Stimulated activated CD4-positive, alpha-beta T cell treated with anti-CD3 and anti-CD28 coated beads, Interleukin-4, amount 100 ng/mL, for 48 hours (primary cell): ENCODE measurements at places on chromosomes 6 and 20.

GRCh38 chr20:51118216-51118615 is 95.3 kb upstream of the KCNG1 start:
- no peak for DNase-seq

DNA sequence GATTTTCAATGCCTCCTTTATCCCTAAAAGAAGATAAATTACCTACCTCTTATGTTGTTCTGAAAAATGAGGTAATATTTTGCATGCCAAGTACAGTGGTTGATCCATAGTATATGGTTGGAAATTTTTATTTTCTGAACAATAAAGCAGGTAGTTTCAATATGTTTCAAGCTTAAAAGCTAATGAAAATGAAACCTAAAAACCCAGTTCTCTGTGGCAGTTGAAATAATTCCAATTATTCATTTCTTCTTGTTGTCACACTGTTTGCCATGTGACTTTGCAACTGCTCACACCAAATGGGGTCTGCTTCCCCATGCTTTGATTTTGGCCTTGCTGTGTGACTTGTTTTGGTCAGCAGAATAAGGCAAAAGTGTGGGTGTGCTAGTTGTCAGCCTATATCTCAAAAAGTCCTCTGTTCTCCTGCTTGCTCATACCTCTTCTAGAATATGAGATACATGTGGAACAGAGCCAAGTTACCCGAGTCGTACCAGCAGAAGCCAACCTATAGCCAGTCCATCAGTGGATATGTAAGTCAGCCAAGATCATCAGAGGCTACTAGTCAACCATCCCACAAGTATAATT is 197.2 kb upstream of the THEMIS start:
- DNase-seq: no peak

DNA sequence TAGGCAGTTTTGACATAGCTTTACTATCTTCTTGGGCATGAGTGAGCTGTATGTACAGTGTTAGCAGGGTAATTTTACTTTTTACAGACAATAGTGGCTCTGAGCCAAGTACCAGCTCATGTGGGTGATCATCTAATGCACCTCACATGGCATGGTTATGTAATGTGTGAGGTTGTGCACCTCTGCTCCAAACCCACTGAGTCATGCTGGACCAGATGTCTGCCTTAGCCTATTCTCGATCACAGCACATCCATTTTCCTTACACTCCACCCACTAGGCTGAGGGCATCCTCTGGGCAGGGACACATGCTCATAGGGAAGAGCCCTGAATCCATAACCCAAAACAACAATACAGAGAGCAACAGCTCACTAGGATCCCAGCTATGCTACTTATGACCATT is 71.6 kb upstream of the FBXL4 start:
- DNase-seq: no peak

GRCh38 chr6:113522376-113522775 is 334.8 kb upstream of the MARCKS start:
- no peak for DNase-seq

- peak; percentile 26 for DNase-seq
These were observed 106.5 kb downstream of the ATP9A start for GRCh38 chr20:51661609-51662178.

- no peak for DNase-seq
These were observed 237.7 kb downstream of the HIVEP2 start for GRCh38 chr6:142707255-142707654.

- no peak for DNase-seq
These were observed 6.2 kb downstream of the TMEM200A start for GRCh38 chr6:130371921-130372420.

DNA sequence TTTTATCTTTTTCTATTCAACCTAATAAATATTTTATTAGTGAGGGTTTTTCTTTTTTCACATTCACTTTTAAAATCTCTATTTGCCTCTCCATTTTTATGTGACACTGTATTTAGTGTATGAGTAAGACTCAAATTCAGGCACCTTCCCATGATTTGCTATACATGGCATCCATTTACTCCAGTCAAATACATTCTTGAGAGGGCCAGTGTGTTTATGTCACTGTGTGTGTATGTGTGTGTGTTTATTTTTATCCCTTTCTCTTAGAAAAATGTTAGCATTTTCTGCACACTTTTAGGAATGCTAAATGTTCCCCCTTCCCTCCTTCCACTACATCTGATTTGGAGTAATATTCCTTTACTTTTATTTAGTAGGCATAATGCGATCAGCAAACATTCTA is 290.0 kb downstream of the PACRG start:
- no peak for DNase-seq

GRCh38 chr6:141354191-141354955 is 778.4 kb upstream of the GJE1 start:
- DNase-seq: no peak

- no peak for DNase-seq
These were observed 7.6 kb downstream of the RPS21 start for GRCh38 chr20:62394248-62395245.

GRCh38 chr6:20703049-20703448 is 168.8 kb downstream of the CDKAL1 start:
- DNase-seq: no peak

DNA sequence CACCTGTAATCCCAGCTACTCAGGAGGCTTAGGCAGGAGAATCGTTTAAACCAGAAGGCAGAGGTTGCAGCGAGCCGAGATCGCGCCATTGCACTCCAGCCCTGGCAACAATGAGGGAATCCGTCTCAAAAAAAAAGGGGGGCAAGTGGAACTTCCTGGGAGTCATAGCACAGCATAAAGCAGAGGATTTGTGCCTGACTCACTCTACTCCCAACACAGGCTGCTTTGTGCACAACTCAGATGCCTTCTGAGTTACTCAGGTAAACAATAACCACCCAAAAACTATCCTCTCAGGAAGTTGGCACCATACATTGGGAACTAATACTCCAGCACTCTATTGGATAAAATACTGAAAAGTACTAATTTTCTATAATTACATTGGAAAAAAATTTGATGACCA is 2.5 kb upstream of the TMEM244 start:
- no peak for DNase-seq

GRCh38 chr6:67030861-67031260 is 1323.8 kb upstream of the EYS start:
- no peak for DNase-seq

DNA sequence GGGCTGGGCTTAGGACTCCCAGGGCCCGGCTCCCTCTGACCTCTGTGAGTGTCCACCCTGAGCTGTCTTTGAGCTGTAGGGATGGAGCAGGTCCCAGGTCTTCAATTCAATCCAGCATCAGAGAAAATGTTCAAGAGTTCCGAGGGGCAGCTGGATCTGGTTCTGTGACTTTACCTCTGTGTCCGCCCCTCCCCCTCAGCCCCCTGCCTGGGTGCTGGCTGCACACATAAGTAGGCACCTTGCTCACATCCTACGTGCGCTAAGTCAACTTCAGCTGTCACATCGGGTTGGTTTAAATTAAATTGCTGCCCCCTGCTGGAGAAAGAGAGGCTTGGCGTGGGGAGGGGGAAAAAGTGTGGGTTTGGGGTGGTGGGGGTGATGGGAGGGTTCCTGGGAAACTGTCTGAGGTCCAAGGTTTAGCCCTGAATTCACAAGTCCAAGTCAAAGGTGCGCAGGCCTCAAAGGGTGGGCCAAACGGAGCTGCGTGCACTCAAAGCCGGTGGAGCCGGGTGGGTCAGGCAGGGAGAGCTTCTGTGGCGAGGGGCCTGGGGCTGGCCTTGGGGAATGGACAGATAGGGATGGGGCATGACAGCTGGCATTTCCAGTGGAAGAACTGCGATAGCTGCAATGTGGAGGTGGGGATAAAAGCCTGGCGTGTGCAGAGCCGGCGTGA is 3.0 kb downstream of the WFDC5 start:
- DNase-seq: no peak

DNA sequence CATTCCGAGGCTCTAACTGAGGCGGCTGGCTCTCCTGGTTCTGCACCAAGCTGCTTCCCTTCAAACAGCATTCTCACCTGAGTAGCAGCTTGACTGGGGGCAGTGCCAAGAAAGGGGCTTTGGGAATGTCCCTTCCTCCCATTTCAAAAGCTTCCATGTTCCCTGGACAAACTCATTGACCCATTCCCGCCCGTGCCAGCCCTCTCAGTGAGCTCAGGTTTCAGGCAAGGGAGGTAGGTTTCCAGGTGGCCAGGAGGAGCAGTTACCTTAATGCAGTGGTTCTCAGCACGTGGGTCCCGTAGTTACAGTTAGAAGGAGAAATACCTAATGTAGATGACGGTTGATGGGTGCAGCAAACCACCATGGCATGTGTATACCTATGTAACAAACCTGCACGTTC is 135.2 kb downstream of the ELOVL4 start:
- no peak for DNase-seq

DNA sequence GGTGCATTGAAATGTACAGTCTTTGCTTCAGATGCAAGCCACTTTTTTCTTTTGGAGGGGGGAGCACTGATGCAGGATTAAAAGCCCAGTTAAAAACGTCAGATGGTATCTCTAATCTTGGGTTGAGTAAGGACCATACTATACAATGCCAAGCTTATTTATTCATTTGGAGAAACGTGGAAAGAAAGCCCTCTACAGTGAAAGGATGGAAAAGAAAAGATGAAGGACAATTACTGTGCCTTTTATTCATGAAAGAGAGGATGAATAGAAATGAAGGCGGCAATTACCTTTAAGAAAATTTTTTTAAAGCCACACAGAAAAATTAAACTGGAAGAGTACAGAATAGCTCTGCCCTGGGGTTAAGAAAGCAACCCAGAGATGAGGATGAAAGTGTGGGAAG is 2.7 kb downstream of the B3GAT2 start:
- DNase-seq: no peak

- no peak for DNase-seq
These were observed 43.2 kb downstream of the YTHDF1 start for GRCh38 chr20:63172726-63173125.

DNA sequence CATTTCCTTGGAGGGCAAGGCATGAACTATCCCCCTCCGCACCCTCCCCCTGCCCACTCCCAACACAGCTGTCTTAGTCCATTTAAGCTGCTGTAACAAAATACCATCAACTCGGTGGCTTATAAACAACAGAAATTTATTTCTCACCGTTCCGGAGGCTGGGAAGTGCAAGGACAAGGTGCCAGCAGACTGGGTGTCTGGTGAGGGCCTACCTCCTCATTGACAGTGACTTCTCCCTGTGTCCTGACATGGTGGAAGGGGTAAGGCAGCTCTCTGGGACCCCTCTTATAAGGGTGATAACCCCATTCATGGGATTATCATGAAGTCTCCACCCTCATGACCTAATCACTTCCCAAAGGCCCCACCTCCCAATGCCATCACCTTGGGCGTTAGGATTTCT is 114.3 kb upstream of the MAFB start:
- no peak for DNase-seq

GRCh38 chr6:47427680-47428079 is 49.9 kb upstream of the CD2AP start:
- DNase-seq: no peak

GRCh38 chr6:28985462-28986164 is 19.5 kb downstream of the ZNF311 start:
- DNase-seq: no peak

- DNase-seq: no peak
These were observed 158.1 kb downstream of the TBXT start for GRCh38 chr6:166009385-166010031.

DNA sequence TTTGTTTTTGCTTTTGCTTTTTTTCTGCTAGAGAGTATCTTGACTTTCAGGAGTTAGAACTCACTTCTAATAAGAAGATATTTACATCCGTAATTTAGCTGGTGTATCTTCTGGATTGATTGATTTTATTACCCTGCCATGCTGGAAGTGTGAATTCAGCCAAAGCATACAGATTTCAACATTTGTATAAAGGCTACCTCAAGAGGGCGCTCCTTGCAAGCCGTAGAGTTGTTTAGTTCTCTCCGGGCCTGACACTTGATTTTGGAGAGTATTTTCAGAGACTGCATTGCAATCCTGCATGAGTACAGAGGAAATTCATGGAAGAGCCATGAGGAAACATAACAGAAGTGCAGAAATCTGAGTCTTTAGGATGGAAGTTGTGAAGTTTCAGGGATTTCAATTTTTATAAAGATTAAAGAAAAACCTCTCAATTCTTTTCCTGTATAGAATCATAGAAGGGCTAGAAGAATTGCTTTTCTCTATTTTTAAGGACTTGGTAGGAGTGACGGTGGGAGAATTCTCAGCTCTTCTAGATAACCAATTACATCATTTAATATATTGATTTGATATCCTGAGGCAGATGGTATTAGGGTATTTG is 66.7 kb upstream of the TIAM2 start:
- DNase-seq: peak; percentile 64

- no peak for DNase-seq
These were observed 75.7 kb upstream of the BHLHE23 start for GRCh38 chr20:63082308-63082938.

DNA sequence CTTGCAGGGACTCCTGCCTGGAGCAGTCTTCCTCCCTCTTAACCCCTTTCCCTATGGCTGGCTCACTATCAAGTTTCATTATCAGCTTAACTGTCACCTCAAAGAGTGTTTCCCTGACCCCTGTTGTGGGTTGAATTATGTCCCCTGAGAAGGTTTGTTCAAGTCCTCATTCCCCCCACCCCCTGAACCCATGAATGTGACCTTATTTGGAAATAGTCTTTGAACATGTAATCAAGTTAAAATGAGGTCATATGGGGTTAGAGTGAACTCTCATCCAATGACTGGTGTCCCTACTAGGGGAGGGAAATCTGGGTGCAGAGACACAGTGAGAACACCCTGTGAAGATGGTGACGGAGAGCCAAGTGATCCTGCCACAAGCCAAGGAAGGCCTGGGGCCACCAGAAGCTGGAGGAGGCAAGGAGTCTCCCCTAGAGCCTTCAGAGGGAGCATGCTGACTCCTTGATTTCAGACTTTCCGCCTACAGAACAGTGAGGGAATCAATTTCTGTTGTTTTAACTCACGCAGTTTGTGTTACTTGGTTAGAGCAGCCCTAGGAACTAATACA is 165.2 kb upstream of the TOP1 start:
- no peak for DNase-seq

DNA sequence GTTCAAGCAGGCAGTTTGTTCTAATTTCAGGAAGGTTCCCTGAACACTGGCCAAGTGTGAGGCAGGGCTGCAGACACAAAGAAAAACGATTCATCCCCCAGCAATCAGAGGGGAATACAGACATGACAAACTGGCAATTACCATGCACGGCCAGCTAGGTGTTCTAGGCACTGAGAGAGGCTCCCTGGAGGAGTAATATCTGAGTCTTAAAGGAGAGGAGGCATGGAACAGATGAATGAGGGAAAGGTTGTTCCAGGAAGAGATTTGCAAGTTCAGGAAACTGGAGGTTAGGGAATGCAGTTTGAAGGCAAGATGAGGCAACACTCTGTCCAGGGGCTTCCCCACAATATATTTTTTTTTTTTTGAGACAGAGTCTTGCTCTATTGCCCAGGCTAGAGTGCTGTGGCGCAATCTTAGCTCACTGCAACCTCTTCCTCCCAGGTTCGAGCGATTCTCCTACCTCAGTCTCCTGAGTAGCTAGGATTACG is 11.1 kb downstream of the RRAGD start:
- DNase-seq: no peak

GRCh38 chr6:157068691-157069324 is 254.5 kb downstream of the TMEM242 start:
- DNase-seq: no peak

GRCh38 chr20:58984691-58985090 is 3.6 kb downstream of the NELFCD start:
- no peak for DNase-seq
